ENCODE measurements at places on chromosomes 11 and 22.

- peak; percentile 45 for DNase-seq
Observed at GRCh38 chr11:20854215-20854955, 185.0 kb downstream of the NELL1 start.

GRCh38 chr11:112634551-112634950 is 326.7 kb upstream of the NCAM1 start:
- no peak for DNase-seq

- DNase-seq = no peak
Observed at GRCh38 chr11:82714346-82715174, 19.1 kb downstream of the FAM181B start.

- no peak for DNase-seq
Observed at GRCh38 chr22:48436201-48436931, 1391.3 kb downstream of the BRD1 start.

GRCh38 chr22:43289976-43290721 is 53.0 kb downstream of the SCUBE1 start:
- DNase-seq = no peak

- peak; percentile 78 for DNase-seq
Observed at GRCh38 chr11:75022759-75023396, 34.1 kb downstream of the NEU3 start.
